ENCODE measurements at places on chromosomes 12 and 14.
A peak's percentile ranks its signal among the peaks of the same experiment; 100 is the strongest.

DNA sequence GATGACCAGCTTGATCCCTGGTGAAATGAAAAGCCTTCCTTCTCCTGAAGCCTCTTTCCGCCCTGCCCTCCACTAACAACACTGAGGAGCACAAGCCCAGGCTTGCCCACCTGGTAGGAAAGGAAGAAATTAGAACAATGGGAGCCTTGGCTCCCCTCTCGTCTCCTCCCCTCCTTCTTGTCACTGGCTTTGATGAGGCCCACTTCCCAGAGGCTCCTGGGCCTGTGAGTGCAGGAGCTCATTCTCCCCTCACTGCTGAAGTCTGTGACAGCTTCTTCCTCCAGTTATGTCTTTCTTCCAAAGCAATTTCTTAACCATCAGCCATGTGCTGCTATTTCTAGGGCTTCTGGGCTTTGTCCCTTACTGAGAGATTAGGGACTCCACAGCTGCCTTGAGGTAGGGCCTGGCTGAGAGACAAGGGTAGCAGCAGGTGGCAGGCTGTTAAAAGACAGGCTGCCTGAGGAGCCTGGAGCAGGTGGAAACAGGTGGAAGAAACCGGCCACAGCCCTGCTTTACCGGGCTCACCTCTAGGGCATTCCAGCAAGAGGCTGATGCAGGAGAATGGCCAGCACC, 53.6 kb upstream of the SRSF5 start:
- H3K27ac ChIP-seq: peak overlapping the region; percentile 98
- no peak for DNase-seq

DNA sequence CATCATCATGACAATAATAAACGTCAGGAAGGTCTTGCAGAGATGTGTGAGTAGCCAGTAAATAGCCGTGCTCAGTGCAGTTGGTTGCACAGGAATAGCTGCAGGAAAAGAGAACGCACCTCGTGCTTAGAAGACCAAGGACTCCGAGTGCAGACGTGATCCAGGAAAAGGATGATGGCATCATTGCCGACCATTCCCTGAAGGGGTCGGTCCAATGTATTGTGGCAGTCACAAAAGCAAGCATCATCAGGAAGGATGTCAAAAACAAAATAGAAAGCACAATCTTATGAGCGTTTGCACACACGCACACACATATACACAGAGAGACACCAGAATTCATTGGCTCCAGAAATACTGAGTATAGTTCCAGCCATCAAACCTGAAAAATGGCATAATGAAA, 12.8 kb downstream of the DUSP6 start:
- no peaks in the 10 kb centered on the region for H3K36me3 ChIP-seq
- no peak overlapping the region for H3K4me3 ChIP-seq
- H3K4me1 ChIP-seq: peaks cover 21% of the 10 kb centered on the region
- no peak overlapping the region for H3K27ac ChIP-seq

DNA sequence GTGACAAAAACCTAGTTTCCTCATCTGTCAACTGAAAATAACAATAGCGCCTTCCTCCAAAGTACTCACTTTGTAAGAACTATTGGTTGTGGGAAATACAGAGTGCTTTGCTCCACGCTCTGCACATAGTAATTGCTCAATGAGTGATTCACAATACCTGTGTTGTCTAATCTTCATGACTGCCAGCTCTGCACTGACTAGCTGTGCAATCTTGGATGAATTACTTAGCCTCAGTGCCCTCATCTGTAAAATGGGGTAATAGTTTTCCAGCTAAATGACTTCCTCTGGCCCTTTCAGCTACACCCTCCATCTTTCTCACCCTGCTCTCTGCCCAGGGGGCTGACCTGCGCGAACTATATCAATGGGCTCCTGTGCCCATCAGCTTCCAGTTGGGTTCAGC, 42.8 kb downstream of the RNFT2 start:
- H3K27me3 ChIP-seq: no peaks in the 10 kb centered on the region
- peaks cover 14% of the 10 kb centered on the region for H3K36me3 ChIP-seq

DNA sequence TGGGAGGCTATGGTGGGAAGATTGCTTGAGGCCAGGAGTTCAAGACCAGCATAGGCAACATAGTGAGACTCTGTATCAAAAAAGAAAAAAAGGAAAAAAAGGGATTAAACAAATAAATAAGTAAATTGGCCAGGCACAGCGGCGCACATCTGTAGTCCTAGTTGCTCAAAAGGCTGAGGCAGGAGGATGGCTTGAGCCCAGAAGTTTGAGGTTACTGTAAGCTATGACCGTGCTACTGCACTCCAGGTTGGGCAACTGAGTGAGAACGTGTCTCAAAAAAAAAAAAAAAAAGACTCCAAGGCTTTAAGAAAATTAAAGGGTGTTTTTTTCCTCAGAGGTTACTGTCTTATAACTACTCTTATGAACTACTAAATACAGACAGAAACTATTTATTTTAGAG, 11.7 kb downstream of the BEST3 start:
- H3K27me3 ChIP-seq: no peaks in the 10 kb centered on the region
- DNase-seq: no peak
- H3K4me3 ChIP-seq: no peak overlapping the region
- H3K36me3 ChIP-seq: no peaks in the 10 kb centered on the region
- H3K27ac ChIP-seq: peak overlapping the region; percentile 31
- peaks cover 25% of the 10 kb centered on the region for H3K4me1 ChIP-seq

Data from mesothelial cell of epicardium (in vitro differentiated cells).